ENCODE measurements at places on chromosomes 13 and 19.
A peak's percentile ranks its signal among the peaks of the same experiment; 100 is the strongest.

DNA sequence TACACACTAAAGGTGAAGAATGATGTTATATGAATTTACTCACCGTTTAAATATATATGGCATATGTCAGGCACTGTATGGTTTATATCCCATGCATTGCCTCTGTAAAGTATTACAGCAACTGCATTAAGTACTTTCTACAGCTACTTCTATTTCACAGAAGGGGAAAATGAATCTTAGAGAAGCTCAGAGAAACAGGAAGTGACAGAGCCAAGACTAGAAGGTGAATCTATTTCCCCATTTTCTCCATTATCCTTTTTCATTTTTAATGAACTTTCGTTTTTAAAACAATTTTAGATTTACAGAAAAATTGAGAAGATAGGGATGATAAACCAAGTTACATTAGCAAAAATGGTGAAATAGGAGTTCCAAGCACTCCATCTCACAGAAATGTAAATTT, 863.3 kb downstream of the UQCRFS1 start:
- DNase-seq, result no peak

GRCh38 chr13:41931337-41931736, 29.6 kb downstream of the VWA8 start:
- peak; percentile 23 for DNase-seq

- DNase-seq, result peak; percentile 45
Observed at GRCh38 chr13:97544031-97544765, 110.2 kb downstream of the RAP2A start.

- DNase-seq, result no peak
Observed at GRCh38 chr13:69935043-69935442, 172.6 kb upstream of the ATXN8OS start.

- peak; percentile 30 for DNase-seq
Observed at GRCh38 chr19:10069046-10069445, 17.1 kb upstream of the SHFL start.

- DNase-seq, result no peak
Observed at GRCh38 chr13:50444726-50445125, 398.8 kb downstream of the DLEU7 start.

DNA sequence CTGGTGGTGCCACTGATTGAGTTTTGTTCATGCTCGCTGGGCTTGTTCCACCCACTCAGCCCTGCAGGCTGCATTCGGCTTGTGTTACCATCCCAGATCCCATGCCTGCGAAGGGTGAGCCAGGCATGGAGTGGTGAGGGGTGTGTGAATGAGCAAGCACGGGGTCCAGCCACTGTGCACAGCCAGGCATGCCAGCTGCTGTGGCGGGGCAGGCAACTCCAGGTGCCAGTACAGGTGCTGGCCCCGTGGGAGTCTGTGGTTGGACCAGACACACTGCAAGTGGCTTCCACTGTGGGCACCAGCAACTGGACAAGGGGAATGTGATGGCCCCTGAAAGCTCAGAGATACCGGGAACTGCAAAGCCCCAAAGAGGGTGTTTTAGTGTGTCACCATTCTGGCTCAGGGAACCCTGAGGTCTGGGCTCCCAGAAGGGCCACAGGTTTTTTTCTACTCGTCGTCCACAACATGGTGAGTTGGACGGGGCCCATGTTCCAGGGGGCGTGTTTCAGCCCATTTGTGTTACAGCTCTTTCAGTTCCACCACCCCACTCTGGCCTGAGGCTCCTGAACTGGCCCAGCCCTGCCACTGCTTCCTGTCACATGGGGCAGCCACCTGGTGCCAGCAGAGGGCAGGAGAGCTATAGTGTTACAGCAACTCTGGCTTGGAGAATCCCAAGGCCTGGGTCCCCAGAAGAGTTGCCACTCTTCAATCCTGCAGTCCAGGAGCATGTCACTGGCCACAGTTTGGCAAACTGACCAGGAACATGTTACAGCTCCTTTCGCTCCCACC, 217.0 kb upstream of the OBI1 start:
- no peak for DNase-seq

DNA sequence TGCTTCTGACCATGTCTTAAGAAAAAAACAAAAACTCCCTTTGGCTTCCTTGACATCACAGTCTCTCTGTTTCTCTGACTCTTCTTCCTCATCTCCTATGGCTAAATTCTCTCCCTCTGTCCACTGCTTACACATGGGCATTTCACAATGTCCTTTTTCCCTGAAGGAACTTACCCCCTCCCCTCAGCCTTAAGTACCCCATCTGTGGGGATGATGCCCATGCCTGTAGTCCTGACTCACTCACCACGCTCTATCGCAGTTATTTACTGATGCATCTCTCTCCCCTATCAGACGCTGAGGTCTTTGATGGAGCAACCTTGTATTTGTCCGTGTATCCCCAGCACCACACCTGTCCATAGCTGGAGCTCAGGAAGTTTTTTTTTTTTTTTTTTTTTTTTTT, 32.4 kb downstream of the ACTN4 start:
- peak; percentile 45 for DNase-seq

- peak; percentile 98 for DNase-seq
Observed at GRCh38 chr19:46413262-46414031, at the start of gene CCDC8. CCDC8 (minus strand) TSS chr19:46413564; CDS start chr19:46412810, 754 bp downstream.

- no peak for DNase-seq
Observed at GRCh38 chr13:97324115-97324514, 102.0 kb downstream of the MBNL2 start.

- DNase-seq, result no peak
Observed at GRCh38 chr13:33219926-33220325, 65.6 kb downstream of the STARD13 start.

Data from iris pigment epithelial cell (primary cell).